A172 (cell line): ENCODE measurements at places on chromosomes 13 and 19.

DNA sequence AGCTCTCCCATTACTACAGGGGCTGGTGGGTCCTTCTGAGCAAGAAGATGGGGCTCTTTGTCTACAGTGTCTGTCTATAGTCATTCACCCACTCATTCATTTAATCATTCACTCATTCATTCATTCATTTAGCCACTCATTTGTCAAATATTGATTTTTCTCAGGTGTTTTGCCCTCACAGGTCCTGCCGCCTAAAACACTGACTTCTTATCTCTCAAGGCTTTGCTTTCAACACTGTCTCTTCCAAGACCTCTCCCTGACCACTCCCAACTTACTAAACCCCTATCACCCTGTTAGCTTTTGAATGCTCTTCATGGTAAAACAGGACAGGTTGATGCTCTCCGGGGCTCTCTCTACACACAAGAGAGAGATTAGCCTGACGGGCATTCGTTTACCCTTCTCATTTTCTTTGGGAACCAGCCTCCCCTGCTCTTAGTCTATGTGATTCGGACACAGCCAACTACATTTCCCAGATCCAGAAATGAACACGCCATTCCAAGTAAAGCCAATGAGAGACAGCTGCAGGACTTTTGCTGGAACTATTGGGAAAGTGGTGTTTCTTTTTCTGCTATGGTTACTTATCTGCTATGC is 22.7 kb downstream of the FAM187B start:
- DNase-seq = no peak

GRCh38 chr19:17503240-17503639 is 8.2 kb upstream of the PGLS start:
- no peak for DNase-seq

GRCh38 chr13:59631271-59631670 is 532.5 kb downstream of the DIAPH3 start:
- no peak for DNase-seq

DNA sequence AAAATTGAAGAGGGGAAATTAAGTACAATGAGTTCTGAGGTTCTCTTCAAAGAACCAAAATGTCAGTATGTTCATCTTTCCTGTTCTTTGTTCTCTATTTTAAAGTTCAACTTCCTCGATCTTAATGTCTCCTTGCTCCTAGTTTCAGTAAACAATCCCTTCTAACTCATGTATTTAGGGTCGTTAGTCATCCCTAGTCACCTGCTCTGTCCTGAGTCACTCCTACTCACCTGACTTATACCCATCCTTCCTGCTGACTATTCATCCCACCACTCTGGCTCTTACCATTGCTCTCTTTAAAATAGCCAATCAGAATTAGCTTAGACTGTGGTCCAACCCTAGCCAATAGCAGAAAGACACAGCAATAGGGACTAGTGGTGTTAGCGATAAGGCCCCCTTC is 24.3 kb downstream of the ZNF90 start:
- no peak for DNase-seq

DNA sequence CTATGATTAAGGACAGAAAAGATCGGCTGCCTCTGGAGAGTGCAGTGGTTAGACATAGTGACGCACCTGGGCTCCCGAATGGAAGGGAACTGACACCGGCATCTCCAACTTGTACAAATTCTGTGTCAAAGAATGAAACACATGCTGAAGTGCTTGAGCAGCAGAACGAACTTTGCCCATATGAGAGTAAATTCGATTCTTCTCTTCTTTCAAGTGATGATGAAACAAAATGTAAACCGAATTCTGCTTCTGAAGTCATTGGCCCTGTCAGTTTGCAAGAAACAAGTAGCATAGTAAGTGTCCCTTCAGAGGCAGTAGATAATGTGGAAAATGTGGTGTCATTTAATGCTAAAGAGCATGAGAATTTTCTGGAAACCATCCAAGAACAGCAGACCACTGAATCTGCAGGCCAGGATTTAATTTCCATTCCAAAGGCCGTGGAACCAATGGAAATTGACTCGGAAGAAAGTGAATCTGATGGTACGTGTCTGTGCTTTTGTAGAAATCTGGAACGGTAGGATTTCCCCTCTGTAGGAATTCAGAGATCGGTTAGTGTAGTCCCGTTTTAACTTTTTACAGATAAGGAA is 16.9 kb downstream of the ERCC5 start:
- DNase-seq = no peak

- DNase-seq = no peak
These were observed 27.4 kb downstream of the CEBPA start for GRCh38 chr19:33274663-33275558.

GRCh38 chr19:40424637-40425449 is 949 bp downstream of the SERTAD1 start:
- no peak for DNase-seq

- DNase-seq = no peak
These were observed 23.0 kb downstream of the TUBA3C start for GRCh38 chr13:19158526-19159174.

GRCh38 chr19:22607653-22608430 is 26.3 kb upstream of the ZNF492 start:
- DNase-seq = no peak

DNA sequence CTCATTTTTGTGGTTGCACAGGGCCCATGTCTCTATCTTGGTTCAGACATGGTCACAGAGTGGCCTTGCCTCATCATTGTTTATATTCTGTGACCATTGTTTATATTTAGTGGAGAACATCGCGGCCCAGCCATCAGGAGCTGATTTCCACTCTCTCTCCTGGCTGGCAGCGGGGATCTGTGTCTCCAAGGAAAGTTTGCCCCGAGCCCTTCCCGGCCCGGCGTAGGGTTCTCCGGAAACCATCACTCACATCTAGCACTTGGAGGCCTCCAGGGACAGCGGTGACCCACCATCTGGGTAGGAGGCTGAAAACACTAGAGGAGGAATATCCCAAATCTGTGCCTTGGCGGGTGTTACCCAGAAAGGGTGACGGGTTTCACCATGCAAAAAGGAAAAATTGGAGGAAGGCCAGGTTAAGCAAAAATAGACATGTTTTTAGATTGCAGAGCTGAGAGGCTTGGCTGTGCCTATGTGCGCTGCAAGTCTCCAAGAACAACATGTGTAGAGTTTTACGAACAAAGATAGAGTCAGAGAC is 726 bp upstream of the ZNF358 start:
- no peak for DNase-seq

DNA sequence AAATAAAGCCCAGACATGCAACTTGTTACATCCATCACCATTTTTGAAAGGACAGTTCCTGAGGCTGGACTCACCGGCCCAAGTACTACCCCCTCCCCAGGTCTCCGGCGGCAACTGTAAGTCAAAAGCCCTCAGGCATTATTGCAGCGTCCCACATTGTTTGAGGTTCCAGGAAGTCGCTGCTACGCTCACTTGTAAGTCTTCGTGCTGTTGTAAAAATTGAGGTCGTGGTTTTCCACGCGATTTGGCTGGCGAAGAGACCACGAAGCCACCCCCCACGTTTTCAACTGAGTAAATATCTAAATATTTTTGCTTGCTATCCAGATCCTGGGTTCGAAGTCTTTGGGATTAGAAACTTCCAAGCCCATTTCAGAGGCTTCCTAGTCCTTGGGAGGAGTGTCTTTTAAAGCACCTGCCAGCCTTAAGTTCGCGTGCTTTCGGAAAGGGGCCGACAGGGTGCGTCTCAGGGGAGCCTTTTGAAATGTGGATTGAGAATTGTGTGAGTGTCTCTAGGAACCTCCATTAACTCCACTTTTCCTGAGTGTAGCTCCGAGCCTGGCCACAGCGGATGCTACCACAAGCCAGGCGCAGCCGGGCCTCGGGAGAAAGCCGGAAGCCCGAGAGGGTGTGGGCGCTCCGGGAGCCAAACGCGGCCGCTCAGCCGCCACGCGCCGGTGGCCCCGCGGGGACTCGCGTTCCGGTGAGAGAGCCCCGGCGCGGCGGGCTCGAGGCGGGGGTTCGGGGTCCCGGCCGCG is 434 bp upstream of the FNDC3A start:
- peak; percentile 41 for DNase-seq

- no peak for DNase-seq
These were observed 37.8 kb downstream of the BRD4 start for GRCh38 chr19:15294561-15294990.

DNA sequence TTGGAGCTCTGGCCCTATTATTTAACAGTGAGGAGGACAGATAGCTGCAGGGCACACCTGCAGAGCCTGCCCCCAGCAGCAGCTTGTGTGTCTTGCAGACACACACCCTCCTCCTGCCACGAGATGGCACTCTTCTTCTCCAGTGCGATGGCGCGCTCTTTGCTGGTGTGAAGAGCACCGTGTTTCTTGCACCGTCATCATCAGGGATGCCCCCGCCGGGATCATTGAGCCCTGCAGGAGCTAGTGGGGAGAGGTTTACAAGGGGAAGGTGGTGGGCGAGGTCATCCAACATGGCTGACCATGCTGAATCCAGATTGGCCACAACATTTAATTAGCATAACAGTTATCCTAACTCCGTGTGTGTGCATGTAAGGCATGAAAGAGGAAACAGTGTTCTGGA is 105.6 kb downstream of the RAB20 start:
- peak; percentile 84 for DNase-seq

- peak; percentile 1 for DNase-seq
These were observed 488.4 kb downstream of the KLF5 start for GRCh38 chr13:73547239-73547638.

DNA sequence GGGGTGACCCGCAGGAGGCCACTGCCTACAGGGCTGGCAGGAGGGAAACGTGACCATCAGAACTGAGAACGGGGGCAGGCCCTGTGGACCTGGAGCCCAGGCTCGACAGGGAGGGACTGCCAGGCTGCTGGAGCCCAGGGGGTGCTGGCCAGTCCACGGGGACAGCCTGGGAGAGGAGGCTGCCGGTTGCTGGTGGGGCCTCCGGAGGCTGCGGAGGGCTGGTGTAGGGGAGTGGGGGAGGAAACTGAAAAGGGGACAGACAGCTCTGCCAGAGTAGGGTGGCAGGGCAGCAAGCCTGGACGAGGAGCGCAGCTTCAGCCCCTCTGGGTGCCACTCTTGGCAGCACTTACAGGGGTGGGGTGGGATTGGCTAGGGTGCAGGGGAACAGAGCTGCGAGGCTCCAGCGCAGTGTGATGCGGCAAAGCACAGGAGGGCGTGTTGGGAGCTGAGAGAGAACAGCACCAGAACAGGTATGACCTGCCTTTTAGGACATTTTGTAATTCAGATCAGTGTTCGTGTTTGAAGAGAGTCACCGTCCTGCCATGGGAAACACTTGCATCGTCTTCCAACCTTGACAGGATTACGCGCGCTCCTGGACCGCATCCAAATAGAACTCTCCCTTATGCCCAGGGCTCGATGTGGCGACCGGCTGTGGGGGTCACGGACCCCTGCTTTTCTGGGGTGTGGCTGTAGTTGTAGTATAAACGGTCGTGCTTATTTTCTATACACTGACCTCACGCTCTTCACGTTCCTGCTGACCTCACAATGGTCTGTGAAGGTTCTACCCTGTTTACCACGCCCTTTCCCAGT is 19.9 kb upstream of the ARHGEF7 start:
- no peak for DNase-seq

GRCh38 chr19:45162608-45163143 is 1.9 kb upstream of the NKPD1 start:
- no peak for DNase-seq

DNA sequence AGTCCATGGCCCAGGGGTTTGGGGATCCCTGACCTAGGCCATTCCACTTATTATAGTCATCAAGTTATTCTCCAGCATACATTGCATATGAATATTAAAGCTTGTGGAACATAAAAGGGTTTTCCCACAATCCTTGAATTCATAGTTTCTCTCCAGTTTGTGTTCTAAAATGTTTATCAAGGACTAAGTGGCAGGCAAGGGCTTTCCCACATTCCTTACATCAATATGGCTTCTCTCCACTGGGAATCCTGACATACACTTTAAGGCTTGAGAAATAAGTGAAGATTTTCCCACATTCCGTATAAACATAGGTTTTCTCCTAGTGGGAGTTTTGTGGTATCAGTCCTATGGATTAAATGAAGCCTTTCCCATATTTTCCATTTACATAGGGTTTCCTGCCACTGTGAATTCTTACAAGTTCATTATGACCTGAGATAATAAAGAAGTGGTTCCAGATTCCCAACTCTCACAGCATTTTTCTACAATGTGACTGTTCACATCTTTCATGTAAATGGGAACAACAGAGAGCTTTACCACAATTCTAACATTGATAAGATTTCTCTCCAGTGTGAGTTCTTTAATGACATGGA is 14.5 kb downstream of the ZNF426 start:
- DNase-seq = no peak

GRCh38 chr13:22161871-22162270 is 491.0 kb downstream of the FGF9 start:
- DNase-seq = no peak

DNA sequence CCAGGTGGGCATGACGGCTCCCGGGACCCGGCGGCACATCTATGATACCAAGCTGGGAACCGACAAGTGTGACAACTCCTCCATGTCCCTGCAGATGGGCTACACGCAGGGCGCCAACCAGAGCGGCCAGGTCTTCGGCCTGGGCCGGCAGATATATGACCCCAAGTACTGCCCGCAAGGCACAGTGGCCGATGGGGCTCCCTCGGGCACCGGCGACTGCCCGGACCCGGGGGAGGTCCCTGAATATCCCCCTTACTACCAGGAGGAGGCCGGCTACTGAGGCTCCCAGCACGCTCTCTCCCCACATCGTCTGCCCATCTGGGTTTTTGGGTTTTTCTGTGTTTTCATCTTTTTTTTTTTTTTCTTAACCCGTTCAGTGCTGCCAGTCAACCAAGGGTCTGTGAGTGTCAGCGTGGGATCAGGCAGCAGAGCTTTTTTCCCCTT is 2.3 kb upstream of the ABCA7 start:
- no peak for DNase-seq

GRCh38 chr13:30058429-30058828 is 208.0 kb upstream of the UBL3 start:
- no peak for DNase-seq

- DNase-seq = no peak
These were observed 95.0 kb downstream of the ZNF737 start for GRCh38 chr19:20470345-20471135.

DNA sequence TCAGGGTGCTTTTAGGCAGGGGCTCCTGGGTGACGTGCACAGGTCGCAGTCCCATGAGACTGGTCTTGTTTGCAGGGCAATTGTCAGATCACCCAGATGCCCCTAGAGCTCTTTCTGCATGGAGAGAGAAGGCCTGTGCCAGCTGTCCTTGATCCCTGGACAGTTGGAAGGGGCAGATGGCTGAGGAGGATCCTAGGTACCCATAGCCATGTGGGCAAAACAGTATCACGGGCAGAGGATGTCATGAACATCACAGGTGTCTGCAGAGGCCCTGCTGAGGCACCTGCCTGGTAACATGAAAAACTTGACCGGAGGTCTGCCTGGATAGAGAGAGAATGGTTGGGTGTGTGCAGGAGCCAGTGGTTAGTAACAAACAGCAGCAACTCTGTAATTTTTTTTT is 99.3 kb downstream of the ZNF536 start:
- no peak for DNase-seq
